ENCODE measurements at places on chromosomes 2 and 18.

- no peak for DNase-seq
Measured at GRCh38 chr2:60976875-60977561, 40.5 kb upstream of the PEX13 start.

- DNase-seq, result no peak
Measured at GRCh38 chr2:109401370-109401769, 212.4 kb downstream of the SEPTIN10 start.

DNA sequence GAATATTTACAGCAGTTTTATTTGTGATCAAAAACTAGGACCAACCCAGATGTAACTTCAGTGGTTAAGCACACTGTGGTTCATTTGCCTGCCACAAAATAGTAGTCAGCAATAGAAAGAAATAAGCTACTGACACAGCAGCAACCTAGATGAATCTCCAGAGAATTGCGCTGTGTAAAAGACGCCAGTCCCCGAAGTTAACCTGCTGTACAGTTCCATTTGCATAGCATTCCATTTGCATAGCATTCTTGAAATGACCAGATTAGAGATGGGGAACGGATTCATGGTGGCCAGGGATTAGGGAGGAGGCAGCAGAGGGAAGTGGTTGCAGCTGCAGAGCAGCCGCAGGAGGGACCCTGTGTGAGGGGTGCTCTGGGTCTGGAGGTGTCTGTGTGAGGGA is 39.3 kb upstream of the NFATC1 start:
- DNase-seq, result no peak

DNA sequence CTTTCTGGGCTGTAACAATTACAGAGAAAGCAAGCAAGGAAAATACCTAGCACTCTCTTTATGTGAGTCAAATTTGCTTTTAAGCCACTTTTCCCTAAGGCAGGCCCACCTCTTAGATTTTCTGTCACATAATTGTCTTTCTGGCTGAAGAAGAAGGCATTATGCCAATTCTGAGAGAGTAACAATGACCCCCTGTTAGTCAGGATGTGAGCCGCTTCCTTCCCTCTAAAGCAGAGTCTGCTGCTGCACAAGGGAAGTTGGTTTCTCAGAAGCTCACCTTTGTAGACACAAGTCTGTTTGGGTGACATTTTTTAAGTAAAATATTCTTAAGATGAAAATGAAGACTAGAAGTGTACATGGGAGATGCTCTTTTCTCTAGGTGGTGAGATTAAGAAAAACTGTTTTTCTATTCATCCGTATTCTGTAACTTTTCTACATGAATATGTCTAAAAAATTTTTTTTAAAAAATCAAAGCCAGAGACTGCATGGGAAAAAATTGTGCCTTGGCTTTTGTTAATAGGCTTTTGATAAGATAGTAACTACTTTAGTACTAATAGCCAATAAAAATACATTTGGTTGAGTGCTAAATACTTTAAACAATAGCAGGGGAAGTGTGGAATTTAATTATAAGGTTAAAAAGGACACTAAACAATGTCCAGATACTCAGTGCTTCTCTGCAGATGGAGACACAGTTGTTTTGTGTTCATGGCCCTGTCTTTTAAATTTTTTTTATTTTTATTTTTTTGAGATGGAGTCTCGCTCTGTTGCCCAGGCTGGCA is 33.4 kb upstream of the VPS54 start:
- no peak for DNase-seq

GRCh38 chr2:132401326-132401725 is 15.3 kb upstream of the GPR39 start:
- no peak for DNase-seq

GRCh38 chr2:148981781-148982180 is 56.7 kb upstream of the LYPD6B start:
- no peak for DNase-seq

- DNase-seq, result no peak
Measured at GRCh38 chr2:15787535-15788454, 152.6 kb upstream of the MYCN start.

DNA sequence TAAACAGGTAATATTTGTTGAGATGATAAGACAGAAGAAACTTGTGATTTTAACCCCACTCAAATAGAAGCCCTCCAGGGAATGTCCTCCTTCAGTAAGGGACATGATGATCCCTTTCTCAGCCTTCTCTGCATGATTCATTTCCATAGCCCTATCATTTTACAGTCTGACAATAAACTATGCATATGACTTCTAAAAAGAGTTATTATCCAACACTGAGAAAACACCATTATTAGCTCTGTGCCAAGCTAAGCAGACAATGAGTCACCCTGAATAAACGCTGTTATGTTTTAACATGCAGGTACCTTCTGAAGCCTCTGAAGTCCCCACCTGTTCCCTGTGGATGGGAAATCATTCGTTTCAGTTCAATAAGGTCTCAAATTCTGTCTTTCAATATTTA is 54.7 kb downstream of the DTNB start:
- DNase-seq, result no peak

DNA sequence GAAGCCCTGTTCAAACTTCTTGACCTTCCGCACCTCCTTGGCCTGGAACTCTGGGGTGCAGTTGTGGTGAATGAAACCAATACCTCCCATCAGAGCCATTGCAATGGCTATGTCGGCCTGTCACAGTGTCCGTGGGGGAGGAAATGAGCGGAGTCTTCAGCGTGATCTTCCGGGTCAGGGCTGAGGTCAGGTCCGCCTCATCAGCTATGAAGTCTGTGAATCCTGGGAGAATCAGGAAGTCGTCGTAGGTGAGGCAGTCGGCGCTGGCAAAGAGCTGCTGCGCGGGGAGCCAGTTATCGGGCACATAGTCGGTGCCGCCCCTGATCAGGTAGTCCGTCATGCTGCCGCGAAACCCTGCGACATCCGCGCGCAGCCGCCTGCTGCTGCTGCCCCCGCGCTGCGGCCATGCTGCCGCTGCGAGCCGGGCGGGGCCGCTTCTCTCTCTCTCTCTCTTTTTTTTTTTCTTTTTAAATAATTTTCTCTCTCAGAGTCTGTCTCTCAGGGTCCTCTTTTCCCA is 154.1 kb upstream of the ZSWIM2 start:
- DNase-seq, result no peak

DNA sequence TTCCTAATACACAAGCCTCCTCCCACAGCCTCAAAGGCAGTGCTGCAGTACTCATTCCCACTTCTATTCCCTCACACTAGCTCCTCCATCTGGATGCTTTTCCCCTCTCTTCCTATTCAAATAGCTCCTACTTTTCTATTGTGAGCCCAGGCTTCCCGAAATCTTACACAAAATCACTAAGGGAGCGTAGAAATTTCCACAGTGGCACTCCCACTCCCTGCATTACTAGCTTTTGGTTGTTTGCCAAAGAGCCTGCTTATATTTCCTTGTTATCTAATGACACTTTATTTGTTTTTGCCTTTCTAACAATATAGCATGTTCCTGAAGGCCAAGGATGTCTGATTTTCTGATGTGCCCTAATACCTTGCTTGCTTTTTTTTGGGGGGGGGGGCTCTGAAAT is 10.9 kb downstream of the EPAS1 start:
- no peak for DNase-seq

- no peak for DNase-seq
Measured at GRCh38 chr2:17163638-17164037, 354.6 kb downstream of the RAD51AP2 start.

DNA sequence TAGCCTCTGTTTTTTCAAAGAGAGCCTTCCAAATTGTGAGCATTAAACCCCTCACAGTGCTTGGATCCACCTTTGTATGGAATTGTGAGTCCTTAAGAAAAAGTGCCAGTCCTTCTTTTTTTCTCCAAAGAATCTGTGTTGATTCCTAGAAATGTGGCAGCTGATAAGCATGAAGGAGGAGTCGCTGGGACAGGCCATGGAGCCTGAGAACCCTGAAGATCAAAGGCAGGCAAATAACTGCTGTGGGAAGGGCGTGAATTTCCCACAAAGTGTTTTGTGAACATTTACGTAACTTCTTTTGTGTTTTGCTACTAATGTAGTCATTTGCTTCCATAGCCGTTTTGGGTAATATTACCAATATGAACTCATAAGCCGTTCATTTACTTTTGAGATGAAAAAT is 27.7 kb upstream of the CHMP1B start:
- DNase-seq, result no peak

DNA sequence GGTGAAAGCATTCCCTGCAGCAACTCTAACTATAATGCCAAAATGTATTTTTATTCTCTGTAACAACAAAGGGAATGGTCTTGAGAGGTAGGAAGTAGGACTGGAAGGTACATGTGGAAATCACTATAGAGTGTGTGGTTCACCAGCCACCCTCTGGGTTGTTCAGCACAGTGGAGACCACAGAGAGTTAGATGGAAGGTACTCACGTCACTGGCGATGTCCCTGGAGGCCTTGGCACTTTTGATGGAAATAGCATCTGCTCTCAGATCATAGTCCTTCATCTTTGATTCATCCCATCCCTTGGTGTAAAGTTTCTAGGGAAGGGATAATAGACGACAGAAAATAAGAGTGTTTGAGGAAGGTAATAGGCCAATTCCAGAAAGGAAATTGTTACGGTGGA is 124.0 kb downstream of the NEB start:
- no peak for DNase-seq

GRCh38 chr2:72689579-72690195 is 136.1 kb downstream of the EXOC6B start:
- DNase-seq, result no peak

- no peak for DNase-seq
Measured at GRCh38 chr2:10231551-10232085, 71.1 kb upstream of the HPCAL1 start.

- DNase-seq, result no peak
Measured at GRCh38 chr2:149616681-149617456, 29.3 kb upstream of the MMADHC start.

GRCh38 chr18:48409591-48410094 is 460 bp upstream of the ZBTB7C start:
- no peak for DNase-seq

- DNase-seq, result no peak
Measured at GRCh38 chr2:44638649-44639048, 276.9 kb downstream of the CAMKMT start.

- DNase-seq, result no peak
Measured at GRCh38 chr2:91477731-91478672, 2786.5 kb downstream of the RPIA start.

- no peak for DNase-seq
Measured at GRCh38 chr18:38575648-38576047, 1010.0 kb upstream of the CELF4 start.

Measured in activated T-cell treated with anti-CD3 and anti-CD28 coated beads for 1 hour (primary cell).